ENCODE measurements at places on chromosomes 11 and 22.
A peak's percentile ranks its signal among the peaks of the same experiment; 100 is the strongest.

GRCh38 chr11:1442163-1442562, 44.4 kb downstream of the MOB2 start:
- DNase-seq = no peak

DNA sequence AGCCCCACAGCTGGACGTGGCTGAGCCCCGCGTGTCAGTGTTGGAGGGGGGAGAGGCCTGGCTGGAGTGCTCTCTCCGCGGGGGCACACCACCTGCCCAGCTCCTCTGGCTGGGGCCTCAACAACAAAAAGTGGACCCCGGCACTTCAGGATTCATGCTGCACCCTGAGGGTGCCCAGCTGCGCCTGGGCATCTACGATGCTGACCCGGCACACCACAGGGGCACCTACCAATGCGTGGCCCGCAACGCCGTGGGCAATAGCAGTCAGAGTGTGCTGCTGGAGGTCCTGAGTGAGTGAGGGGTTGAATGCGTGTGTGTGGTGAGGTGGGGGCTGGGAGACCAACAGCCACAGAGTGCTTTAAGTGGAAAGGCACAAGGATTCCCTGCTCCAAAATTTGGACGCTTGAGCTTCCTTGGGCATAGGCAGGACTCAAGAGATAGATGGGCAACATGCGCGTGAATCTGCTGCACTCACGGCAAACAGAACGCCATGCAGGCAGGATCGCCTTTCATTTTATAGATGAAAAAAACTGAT, 7.6 kb downstream of the VSIG10L2 start:
- DNase-seq = no peak

DNA sequence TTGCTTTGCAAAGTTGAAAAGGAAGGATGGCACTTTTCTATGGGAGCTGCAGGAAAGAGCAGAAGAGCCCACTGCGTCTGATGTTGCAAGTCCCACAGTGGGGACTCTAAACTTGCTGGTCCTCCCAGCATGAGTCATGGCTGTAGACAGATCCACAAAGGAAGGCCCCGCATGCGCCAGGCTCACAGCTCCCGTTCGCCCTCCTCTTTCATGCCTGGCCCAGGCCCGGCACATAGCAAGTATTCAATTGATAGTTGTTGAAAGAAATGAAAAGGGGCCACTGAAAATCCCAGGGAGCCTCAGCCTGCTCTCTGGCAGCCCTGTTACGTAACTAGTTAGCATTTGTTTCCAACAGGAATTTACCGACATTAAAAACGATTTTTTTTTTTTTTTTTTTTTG, 18.9 kb downstream of the AP1B1 start:
- no peak for DNase-seq

DNA sequence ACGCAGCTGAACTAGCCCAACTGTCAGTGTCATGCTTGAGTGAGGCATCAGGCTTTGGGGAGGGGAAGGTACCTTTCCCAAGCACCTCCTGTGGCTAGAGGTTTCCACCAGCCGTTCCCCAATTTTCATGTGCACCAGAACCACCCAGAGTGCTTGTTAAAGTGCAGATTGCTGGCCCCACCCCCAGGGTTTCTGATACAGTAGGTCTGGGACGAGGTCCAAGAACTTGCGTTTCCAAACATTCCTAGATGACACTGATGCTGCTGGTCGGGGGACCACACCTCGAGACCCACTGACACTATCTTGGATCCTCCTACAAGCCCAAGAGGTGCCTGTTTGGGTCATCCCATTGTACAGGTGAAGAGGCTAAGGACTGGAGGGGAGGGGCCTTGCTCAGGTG, 59.8 kb downstream of the PDE2A start:
- DNase-seq = no peak

GRCh38 chr11:19220903-19221724, 19.3 kb upstream of the CSRP3 start:
- DNase-seq = no peak

DNA sequence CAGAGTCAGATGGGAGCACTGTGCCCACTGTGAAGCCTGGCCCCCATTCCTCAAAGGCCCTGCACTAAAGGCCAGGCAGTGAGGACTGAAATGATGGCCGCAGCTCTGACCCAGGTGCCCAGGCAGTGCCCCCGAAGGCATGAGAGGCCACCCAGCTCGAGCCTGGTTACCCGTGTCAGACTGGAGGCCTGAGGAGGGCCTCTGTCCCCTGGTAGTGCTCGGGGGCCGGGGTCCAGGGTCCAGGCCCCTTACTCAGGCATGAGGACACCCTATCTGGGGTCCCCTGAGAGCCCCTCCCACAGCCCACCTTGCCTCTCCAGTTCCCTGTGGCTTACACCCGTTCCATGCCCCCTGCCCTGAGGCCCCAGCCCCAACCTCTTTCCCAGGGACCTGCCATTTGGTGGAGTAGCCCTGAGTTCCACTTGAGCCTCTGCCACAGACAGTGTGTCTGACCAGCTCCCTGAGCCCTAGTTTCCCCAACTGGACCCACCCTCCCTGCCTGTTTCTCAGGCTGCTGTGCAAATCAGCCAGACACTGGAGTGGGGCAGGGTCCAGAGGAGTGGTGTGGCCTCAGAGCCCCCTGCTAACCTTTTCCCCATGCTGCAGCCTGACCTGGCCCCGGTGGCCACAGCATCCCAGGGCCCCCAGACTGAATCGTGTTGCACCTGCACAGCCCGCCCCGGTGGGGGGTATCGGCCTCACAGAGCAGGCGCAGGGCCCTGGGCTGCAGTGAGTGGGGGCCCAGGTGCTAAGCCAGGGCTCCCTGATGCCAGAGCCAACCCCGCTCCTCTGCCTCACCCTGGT, 10.8 kb upstream of the ANKRD13D start:
- no peak for DNase-seq

DNA sequence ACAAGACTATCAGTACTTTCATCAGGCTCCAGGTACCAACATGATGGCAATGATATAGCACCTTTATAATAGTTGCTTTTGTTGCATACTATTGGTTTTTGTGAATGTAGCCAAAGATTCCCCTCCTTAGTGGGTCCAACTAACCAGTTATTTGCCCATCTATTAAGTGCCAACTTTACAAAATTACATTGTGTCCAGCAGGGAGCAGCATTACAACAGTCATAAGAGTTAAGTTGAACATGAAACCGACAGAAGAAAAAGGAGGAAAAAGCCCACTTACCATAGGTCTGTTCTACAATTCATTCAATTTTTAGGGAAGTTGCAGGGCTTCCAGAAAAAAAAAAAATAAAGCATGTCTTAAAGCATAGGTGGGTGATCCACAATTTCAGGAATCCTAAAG, 21.6 kb downstream of the IMMP1L start:
- DNase-seq = peak; percentile 7

- DNase-seq = no peak
Observed at GRCh38 chr22:27298332-27298731, 503.2 kb downstream of the MN1 start.

DNA sequence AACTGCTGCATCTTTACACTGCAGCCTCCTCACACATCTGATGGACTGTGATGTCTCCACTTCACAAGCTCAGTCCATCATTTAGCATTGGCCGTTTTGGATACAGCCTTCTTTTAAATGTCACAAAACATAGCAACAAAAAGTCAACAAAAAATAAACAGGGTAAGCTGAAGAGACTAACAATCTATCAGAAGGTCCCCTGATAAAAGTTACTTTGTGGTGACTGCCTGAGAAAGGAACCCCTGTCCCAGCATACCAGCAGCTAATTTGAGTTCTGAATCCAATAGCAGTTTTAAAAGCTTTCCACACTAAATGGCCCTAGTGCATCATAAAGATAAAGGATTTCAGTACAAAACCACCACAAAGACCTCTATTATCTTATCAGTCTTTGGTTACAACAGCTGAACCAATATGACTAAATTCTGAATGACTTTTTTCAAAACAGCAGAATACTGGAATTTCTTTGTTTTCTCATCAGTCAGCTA, 162.4 kb downstream of the SOX6 start:
- no peak for DNase-seq

DNA sequence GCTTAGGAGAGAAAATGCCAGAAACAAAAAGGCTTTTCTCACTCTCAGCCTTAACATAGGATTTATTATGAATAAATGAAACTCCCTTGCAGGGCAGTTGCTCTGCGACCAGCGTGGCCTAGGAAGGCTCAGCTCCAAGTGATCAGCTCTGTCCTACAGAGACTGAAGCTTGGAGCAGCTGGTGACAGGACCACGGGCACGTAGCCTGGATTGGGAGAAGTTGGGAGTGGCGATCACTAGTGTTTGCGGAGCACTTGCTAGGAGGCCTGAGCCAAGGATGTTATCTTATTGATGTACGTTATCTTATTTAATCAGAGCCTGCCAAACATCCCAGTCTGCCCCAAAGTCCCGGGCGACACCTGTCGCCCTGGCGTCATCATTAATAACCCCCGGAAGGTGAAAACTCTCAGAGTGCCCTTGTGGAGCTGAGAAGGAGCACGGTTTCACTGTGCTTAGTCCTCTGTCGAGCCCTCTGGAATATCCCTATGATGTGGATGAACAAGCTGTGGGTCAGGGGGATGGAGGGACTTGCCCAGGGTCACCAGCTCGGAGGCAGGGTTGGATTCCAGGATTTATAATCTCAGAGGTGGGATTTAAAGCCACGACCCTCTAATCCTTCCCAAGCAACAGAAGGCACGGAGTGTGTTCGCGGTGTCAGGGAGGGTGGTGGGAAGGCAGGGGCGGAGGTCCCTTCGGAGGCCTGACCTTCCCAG, 40.8 kb upstream of the SMIM38 start:
- DNase-seq = no peak

DNA sequence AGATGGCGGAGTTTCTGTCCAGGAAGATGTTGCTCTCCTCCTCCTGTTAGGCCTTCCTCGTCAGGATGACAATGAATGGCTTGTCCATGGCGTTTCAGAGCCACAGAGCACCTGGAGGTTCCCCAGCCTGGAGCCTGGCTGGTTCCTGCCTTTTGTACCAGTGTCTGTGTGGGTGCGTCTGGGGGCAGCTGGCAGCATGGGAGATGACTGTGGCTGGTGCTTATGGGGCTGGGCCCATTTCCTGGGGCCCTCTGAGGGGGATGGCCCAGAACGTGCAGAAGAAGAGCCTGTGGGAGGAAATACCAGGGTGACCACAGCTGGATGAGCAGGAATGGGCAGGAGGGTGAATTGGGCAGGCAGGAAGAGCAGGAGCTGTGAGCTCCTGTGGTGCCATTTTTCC, 6.7 kb downstream of the SLC37A2 start:
- peak; percentile 41 for DNase-seq

- DNase-seq = no peak
Observed at GRCh38 chr11:99422581-99423427, 402.1 kb downstream of the CNTN5 start.

- no peak for DNase-seq
Observed at GRCh38 chr11:15942936-15943335, 413.4 kb downstream of the SOX6 start.

- no peak for DNase-seq
Observed at GRCh38 chr11:81496601-81497000, 1237.1 kb downstream of the FAM181B start.
